Cortex of kidney (tissue), 1 donor: ENCODE measurements at places on chromosomes 16 and 17.

GRCh38 chr17:79720705-79721292 lies 9.9 kb upstream of the ENPP7 start:
- DNase-seq = no peak

DNA sequence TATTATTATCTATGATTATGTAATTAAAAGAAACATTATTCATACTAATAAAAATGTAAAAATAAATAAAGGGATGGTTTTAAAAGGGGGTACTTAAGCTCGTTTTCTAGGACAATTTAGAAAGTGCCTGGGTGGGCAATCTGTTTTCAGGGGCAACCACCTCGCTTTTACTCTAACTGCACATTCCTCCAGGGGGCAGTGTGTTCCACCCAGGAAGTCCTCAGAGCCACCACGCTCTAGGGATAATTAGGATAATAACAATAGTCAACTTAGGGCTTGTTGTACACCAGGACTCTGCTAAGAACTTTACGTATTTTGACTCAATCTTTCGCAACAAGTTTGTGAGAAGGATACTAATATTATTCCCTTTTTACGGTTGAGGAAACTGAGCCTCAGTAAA lies 396.7 kb upstream of the MAF start:
- no peak for DNase-seq

DNA sequence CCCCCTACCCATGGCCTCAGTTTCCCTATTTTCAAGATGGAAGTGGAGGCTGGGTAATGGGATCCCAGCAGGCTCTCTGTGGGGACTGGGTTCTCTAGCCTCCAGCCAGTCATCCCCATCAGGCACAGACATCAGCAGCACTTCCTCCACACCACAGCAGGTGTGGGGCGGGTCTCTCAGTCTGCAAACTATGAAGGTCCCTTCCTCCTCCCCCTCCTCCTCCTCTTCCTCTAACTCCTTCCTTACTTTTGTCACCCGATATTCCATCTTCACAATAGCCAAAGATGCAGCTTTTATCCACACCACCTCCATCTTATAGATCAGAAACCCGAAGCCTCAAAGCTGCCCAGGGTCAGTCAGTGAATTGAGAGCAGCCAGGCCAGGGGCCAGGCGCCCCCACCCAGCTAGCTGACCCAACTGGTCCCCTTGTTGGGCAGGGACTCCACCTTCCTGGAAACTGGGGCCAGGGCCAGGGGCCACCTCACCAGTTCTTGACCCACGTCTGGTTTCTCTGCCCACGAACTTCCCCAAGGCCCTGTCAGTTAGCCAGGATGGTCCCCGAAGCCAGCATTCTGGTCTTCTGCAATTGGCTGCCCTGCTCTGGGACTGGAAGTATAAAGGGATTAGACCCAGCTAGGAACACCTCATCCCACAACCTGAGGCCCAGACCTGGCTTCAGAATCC lies 2.5 kb downstream of the FAM83G start:
- no peak for DNase-seq

DNA sequence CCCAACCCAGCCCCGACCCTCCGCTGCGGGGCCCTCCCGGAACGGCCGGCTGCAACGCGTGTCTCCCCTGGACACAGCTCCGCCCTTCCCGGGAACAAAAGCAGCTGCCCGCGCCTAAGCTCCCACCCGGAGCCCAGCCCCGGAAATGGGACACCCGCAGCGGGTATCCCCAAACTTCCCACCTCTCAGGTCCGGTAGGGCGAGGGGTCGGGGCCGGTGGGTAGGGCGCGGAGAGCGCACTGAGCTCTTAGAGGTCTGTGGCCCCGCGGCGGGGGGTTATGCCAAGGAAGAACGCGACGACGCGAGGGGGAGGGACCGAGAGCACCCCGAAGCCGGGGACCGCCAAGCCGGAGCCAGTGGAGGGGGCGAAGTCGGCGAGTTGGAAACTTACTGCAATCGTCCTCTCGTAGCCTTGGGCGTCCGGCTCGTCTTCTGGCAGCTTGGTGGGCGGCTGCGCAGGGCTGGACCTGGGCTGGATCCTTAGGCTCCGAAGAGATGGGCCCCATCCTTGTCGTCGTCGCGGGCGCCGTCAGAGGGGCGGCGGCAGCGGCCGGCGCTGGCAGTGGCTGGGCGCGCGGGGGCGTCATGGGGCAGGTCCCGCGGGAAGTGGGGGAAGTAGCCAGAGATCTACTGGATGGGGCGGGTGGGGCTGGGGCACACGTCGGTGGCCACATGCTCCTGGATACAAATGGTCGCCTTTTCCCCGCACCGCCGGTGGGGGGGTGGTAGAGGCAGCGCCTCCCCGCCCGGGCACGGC lies 6.9 kb downstream of the USP6 start:
- no peak for DNase-seq

GRCh38 chr17:58233543-58233942 lies 4.8 kb upstream of the LPO start:
- no peak for DNase-seq

DNA sequence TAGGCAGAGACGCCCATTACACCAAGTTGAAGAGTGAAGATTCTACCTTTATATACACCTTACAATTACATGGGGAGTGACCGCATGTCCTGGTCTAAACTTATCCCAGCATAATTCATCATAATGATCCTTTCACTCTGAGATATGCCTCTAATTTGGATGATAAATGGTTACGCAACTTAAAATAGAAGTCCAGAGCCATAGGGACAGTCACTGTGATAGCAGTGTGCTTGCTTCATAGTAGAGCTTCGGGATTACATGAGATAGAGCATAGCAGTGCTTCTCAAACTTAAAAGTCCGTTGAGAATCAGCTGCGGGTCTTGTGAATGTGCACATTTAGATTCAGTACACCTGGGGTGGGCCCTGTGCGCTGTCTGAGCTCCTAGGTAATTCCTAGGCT lies 16.9 kb downstream of the USP10 start:
- no peak for DNase-seq

- DNase-seq = no peak
Measured at GRCh38 chr17:80916246-80916645, 75.4 kb upstream of the CHMP6 start.

DNA sequence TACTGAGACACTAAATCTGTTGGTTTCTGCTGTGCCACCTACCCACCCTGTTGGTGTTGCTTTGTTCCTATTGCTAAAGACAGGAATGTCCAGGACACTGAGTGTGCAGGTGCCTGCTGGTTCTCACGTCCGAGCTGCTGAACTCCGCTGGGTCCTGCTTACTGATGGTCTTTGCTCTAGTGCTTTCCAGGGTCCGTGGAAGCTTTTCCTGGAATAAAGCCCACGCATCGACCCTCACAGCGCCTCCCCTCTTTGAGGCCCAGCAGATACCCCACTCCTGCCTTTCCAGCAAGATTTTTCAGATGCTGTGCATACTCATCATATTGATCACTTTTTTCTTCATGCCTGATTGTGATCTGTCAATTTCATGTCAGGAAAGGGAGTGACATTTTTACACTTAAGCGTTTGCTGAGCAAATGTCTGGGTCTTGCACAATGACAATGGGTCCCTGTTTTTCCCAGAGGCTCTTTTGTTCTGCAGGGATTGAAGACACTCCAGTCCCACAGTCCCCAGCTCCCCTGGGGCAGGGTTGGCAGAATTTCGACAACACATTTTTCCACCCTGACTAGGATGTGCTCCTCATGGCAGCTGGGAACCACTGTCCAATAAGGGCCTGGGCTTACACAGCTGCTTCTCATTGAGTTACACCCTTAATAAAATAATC lies 14.6 kb downstream of the STH start:
- no peak for DNase-seq

DNA sequence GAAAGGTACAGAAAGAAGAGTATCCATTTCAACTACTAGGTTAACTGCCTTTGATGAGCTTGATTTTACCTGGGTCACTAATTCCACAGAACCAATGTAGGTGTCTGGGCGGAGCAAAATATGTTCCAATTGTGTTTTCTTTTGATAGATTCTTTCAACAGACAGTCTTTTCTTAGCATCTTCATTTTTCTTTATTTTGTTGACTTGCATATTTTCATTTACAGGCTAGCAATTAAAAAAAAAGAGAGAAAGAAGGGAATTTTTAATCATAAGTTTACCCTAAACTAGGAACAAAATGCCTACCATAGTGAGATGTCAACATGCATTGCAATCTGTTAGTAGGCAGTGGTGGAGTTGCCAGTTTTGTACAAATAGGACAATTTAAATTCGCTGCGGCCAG lies 1.0 kb downstream of the TOP2A start:
- no peak for DNase-seq

DNA sequence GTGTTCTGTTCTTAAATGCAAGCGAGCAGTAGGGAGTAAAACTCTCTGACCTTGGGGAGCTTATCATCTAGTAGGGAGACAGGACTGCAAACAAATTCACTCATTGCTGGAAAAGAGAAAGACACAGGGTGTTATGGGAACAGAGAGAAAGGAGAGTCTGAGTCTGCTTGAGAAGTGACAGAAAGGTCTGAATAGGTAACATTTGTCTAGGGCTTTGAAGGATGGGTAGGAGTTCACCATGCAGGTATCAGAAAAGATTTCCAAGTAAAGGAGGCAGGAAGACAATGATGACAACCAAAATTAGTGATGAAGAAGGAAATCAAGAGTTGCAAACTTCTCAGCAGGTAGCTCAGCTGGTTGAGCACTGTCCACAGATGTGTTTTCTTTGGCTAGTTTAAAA lies 93.6 kb upstream of the GPR139 start:
- DNase-seq = no peak

DNA sequence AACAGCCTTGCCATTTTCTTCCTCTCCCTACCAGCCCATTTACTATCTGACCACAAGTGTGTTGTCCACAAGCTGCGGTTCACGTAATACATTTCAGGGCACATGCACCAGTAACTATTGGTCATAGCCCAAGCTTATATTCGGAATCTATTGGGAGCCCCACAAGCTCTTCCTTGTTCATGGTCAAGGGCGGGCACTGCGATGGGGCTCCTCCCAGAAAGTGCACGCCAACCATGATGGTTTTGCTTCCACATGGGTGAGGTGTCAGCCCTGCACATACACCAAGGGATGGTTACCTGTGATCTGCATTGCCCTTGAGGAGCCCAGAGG lies 12.1 kb downstream of the THRA start:
- no peak for DNase-seq

- no peak for DNase-seq
Measured at GRCh38 chr16:1982013-1982433, 754 bp upstream of the NOXO1 start.

- no peak for DNase-seq
Measured at GRCh38 chr16:24988129-24988518, 27.0 kb downstream of the ARHGAP17 start.

DNA sequence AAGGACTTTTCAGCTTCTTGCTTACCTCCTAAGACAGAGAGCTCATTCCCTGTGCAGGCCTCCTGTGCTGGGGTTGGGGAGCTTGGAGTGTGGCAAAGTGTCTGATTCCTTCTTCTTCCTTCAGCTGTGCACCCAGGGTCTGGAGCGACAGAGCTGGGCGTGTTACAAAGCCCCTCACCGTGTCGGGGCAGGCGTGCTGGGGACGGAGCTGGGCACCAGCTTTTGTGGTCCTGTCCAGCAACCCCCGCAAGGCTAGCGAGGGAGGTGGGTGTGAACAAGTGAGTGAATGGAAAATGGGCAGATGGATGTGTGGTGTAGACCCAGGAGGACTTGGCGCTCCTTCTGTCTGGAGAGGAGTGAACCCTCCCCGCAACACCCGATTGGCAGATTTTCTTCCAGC lies 23.7 kb downstream of the SOX8 start:
- no peak for DNase-seq

DNA sequence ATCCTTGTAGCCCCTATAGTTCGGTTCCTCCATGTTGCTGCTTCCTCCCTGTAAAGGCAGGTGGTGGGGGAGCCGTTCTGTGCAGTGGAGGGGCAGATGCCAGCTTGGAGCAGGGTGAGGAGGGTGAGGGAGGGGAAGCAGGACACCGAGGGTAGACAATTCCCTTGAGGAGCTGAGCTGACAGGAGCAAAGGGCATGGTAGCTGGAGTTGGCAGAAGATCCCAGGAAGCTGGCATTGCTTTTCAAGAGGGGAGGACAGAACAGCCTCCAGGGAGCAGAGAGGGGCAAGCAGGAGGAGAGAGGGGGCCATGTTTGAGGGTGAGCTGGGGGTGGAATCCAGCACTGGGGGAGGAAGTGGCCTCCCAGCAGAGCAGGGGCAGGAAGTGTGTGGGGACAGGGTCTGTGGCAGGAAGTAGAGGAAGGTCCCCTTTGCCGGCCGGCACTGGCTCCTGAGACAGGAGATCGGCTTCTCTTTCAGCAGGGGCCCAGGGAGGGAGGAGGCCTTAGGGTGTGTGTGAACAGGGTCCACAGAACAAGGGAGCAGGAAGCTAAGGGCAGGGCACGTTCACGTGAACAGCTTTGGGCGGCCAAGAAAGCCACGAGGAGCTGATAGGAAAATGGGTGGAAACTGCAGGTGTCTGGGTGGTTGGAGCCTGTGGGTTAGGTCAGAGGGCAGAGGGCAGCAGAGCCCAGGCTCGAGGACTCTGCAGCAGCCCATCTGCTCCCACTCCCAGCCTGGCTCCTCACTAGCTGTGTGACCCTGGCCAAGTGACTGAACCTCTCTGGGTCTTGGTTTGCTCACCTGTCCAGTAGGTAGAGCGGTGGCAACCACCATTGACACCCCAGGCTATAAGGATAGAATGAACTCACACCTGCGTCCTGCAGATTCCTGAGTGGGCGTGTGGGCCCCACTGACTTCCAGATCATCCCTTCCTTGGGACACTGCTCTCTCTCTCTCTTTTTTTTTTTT lies 17.5 kb upstream of the SPNS2 start:
- DNase-seq = no peak

DNA sequence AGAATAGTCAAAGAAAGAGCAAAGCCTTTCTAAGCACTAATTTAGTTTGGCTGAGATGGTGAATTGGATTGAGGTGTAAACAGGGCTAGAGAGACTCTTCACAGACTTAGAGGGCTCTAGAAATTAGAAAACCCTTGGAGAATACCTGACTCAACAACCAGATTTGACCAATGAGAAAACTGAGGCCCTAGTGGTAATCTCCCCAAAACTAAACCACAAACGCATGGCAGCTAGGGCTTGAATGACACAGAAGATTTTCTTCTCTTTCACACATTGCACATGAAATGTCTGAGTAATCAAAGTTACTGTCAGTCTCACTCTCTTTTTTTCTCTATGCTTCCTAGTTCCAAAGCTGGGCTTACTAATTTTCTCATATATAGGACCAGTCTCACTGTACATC lies 314.5 kb upstream of the KCNJ16 start:
- no peak for DNase-seq

GRCh38 chr17:66967837-66968543 lies 3.5 kb downstream of the CACNG4 start:
- no peak for DNase-seq

DNA sequence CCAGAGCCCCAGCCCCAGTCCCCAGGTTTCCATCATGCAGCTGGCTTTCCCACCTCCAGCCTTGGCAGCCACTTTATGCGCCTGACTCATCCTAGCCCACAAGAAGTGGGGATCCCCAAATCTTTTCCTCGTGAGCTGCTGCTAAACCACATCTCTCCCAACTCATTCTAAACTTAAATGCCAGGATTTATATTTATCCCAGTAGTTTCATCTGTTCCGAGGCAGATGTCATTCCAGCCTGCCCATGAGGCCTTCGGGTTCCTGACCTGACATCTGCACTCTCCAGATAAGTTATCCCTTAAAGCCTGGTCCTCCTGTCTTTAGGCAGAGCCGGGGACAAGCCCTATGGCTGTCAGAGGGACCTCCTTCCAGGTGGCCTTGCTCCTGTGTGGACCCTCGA lies 16.6 kb downstream of the PLXDC1 start:
- no peak for DNase-seq
